ENCODE measurements at places on chromosomes 4 and X.

- DNase-seq = no peak
These were observed 208.1 kb downstream of the GBA3 start for GRCh38 chr4:22900876-22901275.

DNA sequence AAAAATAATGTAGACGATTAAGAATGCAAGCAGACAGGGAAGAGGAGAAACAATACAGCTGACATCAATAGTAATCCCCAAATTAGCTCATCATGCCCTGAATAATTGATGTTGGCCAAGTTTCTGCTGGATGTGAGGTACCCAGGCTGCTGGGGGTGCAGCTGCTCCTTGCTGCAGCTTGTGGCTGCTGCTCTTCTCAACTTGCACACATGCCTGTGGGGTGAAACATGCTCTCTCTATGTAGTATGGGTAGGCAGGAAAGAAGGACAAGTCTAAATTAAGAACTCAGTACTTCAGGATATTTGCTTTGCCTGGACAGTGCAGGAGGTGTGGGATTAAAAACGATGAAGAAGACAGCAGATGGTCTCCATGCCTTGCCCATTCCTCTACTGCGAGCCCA lies 16.7 kb downstream of the EDA2R start:
- DNase-seq = no peak

- DNase-seq = no peak
These were observed 93.4 kb downstream of the TMA16 start for GRCh38 chr4:163587867-163588266.

GRCh38 chrX:136773648-136774047 lies 7.1 kb downstream of the ARHGEF6 start:
- DNase-seq = no peak

- no peak for DNase-seq
These were observed 117.3 kb downstream of the ENPP6 start for GRCh38 chr4:184100297-184100885.

DNA sequence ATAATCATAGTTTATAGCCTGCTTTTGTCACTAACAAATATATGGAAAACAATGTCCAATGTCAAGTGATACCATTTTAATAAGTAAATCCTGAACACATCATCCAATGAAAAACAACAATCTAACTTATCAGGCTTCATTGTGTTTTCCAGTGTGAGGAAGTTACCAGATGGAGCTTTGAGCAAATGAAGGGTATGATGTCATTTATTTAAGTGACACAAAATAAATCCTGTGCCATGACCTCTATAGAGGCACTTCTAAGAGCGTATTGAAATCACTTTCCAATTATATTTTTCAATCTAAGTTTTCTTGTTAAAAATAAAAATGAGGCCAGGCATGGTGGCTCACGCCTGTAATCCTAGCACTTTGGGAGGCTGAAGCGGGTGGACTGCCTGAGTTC lies 48.2 kb upstream of the NMU start:
- no peak for DNase-seq

DNA sequence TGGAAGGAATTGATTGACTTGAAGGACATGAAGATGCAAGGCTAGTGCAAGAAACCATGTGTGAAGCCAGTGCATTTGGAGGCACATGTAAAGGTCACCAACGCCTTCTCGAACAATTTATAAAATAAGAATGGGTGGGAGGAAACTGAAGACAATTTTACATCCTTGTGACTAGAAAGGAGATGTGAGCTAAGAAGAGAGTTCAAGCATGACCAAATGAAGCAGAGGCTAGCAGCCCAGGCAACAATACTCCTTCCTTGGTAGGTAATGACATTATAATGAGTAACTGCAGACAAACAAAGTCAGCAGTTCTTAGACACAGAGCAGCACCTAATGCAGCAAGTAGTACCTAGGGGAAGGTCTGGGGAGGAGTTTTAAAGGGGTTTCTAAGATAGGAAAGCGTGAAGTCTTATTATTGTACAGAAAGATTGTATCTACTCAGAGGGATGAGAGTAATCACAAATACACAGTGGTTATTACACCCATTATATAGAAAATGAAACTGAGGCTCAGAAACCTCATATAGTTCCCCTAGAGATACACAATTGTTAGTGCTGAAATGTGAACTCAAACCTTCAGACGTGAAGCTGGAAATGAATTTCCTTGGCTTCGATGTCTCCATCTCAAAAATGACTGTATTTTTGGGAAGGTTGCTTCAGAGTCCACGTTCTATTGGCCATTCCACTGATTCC lies 56.1 kb downstream of the ATXN3L start:
- no peak for DNase-seq

DNA sequence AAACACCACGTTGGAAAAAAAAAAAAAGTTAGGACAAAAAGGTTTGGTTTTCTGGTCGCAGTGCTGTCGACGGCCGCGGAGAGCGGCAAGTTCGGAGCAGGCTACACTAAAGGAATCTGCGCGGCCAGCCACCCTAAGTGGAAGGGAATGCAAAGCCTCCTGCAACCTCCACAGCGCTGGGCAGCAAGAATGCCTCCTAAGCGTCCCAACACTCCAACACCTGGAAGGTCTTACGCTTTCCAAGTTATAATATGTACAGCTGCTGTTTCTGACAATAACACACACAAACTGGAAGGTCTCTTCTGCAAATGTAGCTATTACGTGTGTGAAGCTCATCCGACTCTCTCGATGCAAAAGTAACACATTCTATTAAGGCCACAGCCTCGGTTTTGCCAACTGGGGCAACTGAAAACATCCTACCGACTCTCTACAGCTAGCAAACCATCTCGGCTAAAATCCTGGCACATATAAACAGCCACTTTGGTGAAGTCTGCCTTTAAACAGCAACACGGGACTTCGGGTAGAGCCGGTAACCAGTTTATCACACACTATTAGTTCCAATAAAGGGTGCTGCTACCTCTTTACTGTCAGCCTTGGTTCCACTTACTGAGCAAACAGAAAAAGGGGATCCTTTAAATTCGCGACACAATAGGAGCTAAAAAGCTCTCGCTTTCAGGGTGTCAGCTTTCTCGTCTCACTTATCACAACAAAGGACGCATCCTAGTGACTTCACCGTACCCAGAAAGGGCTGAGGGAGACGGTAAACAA lies 895 bp downstream of the SMIM14 start:
- DNase-seq = peak; percentile 3

DNA sequence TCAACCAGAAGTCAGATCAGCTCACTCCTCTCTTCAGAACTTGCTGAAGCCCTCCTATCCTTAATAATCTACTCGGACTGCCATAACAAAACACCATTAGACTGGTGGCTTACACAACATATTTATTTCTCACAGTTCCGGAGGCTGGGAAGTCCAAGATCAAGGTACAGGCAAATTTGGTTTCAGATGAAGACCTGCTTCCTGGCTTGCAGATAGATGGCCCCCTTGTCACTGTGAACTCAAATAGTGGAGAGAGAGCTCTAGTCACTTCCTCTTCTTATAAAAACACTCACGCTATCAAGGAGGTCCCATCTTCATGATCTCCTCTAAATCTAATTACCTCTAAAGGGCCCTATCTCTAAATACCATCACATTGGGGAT lies 125.1 kb downstream of the CAMK2D start:
- DNase-seq = no peak

DNA sequence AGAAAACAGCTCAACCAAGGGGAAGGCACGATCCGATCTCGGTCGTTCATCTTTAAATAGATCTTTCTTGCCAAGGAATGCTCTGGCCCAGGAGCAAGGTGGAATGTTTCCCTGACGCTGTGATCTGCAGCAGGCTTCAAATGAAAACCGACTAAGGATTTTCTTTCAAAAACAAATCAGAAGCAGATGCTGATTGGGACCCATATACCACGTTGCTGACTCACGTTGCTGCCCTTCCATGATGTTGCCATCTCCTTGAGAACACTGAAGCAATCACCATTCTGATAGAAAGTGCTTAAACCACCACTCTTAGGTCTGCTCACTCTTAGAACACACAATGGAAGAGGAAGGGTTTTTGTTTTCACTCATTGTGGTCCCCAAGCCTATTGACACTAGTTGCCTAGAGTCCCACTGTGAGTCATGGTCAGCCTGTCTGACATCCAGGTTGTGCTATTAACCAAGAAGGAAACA lies 26.1 kb downstream of the LAMTOR3 start:
- DNase-seq = no peak

DNA sequence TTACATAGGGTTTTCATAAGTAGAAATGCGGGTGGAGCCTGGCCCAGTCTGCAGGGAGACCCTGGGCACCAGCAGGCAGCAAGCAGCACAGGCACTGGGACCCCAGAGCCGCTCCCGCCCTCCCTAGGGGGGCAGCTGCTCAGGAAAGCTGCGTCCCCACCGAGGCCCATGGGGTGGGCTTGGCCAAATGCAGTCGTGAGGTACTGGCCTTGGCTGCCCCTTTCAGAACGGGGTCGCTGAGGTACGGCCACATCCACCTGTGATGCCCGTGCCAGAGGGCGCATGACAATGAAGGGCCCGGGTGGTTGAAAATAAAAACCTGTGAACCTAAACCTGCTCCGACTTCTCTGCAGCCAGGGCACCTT lies 16.7 kb downstream of the TMEM175 start:
- DNase-seq = no peak

GRCh38 chr4:26418107-26418506 lies 72.2 kb downstream of the CCKAR start:
- no peak for DNase-seq

GRCh38 chr4:168558599-168558998 lies 61.7 kb downstream of the PALLD start:
- no peak for DNase-seq
